ENCODE measurements at places on chromosomes 4 and X.

GRCh38 chr4:111812114-111812513 is 333.1 kb upstream of the FAM241A start:
- DNase-seq, result no peak

DNA sequence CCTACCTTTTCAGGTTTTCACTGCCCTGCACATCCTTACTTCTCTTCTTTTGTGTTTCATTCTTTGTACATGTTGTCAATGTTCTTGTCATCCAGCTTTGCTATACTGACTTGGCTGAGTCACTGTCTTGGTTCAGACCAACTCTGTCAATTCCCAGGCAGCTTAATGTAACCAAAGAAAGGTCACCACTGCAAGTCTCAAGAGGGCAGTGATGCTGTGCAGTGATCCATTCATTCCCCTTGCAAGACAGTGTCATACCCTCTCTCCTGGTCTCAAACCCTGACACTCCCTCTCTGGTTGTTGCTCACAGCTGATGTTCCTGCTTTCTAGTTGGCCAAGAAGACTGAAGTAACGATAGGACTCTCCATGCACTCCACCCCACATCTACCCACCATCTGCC is 17.5 kb downstream of the RAB39B start:
- no peak for DNase-seq

GRCh38 chr4:175947117-175947722 is 118.4 kb upstream of the WDR17 start:
- DNase-seq, result no peak

- no peak for DNase-seq
Observed at GRCh38 chr4:76564123-76564915, 129.3 kb downstream of the SHROOM3 start.

- no peak for DNase-seq
Observed at GRCh38 chr4:73705056-73705432, 35.3 kb upstream of the CXCL8 start.

Measured in GM06990 (cell line).